CD4-positive, alpha-beta T cell treated with Interleukin-10 for 1 hour (primary cell): ENCODE measurements at places on chromosomes 5 and 9.

GRCh38 chr5:108747774-108748400 is at the start of gene FER:
FER (plus strand) TSS chr5:108747897; CDS start chr5:108798183, 50,286 bp downstream.
- peak; percentile 79 for DNase-seq

DNA sequence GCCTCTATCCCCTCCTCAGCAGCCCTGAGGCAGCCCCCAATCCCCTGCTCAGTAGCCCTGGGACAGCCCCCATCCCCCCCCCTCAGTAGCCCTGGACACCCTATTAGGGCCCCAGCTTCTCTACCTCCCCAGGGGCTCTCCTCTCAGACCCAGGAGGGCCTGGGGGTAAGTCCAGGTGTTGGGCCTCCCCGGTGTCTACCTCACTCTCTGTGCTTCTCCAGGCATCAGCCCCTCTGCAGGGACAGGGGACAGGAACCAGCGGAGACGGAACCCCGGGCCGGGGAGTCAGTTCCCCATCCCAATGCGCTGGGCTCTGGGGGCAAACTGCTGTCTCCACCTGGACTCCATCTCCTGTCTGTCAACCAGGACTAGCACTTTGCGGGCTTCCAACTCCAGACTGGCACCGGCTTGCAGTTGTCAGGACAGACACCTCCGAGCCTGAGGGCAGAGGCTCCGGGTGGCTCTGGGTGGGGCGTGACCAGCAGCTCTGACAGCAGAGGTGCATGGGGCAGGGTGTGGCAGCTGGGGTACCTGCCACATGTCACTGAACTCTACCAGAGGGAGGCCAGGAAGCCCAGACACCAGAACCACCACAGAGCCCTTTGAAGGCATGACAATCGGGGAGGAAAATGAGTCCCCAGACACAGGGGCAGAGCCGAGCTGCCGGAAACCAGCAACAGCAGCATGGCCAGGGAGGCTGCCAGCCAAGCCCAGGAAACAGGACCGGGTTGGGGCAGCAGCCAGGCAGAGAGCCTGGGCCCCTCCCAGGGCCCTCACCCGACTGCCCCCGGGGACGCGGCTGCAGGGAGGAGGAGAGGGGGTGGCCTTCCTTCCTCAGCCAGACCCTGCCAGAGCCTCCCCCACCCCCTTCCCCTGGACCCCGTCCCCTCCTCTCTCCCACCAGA is 17.7 kb upstream of the UBAC1 start:
- DNase-seq = peak; percentile 71

DNA sequence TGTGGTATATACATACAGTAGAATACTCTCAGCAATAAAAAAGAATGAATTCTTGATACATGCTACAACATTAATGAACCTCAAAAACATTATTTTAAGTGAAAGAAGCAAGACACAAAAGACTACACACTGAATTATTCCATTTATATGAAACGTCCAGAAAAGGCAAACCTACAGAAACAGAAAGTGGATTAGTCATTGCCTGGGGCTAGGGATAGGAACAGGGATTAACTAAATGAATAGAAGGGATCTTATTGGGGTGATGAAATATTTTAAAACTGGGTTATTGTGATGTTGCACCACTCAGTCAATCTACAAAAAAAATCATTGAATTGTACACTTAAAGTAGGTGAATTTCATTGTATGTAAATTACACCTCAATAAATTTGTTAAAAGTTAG is 326.7 kb downstream of the PIK3R1 start:
- no peak for DNase-seq

DNA sequence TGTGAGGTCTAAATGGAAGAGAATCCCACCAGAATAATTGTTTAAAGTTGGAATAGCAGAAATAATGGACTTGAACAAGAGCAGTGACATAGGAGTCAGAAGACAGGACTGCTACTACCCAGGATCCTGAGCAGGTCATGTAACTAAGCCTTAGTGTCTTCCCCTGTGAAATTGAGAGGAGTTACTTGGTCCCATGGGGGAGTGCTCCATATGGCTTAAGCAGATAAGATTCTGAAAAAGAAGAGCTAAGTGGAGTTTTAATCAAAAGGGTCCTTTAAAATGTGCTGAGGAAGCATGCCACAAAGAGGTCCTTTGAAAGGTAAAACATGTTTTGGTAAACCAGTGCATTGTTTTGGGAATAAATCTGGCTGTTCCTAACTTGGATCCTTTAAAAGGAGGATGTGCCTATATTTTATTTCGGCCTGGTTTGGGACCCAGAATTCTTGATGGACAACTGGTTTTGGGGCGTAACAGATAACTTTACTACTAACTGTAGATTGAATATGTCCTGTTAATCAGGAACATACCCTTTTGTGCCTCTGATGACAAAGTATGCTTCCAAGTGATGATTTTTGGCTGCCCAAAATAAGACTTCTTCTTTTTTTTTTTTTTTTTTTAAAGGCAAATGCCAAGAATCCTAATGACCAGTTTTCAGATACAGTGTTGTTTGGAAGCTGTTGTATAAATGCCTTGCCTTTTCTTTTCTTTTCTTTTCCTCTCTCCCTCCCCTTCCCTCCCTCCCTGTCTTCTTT is 5.7 kb downstream of the RCL1 start:
- DNase-seq = no peak

- no peak for DNase-seq
Observed at GRCh38 chr5:50768634-50769033, 102.2 kb downstream of the PARP8 start.

DNA sequence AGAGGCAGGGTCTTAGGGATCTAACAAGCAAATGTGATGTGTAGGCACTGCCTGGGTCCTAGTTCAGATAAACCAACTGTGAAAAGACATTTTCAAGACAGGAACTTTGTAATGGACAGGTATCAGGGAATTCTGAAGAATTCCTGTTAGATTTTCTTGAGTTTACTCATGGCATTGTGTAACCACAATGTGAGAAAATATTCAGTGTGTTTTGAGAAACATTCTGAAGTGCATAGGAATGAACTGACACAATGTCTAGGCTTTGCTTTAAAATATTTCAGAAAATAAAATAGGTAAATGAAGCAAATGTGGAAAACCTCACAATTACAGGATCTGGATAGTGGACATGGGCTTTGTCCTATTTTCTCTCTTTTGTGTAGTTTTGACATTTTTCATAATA is 15.2 kb upstream of the AFAP1L1 start:
- DNase-seq = no peak

GRCh38 chr5:18048449-18048848 is 414.2 kb downstream of the TAF11L14 start:
- no peak for DNase-seq

DNA sequence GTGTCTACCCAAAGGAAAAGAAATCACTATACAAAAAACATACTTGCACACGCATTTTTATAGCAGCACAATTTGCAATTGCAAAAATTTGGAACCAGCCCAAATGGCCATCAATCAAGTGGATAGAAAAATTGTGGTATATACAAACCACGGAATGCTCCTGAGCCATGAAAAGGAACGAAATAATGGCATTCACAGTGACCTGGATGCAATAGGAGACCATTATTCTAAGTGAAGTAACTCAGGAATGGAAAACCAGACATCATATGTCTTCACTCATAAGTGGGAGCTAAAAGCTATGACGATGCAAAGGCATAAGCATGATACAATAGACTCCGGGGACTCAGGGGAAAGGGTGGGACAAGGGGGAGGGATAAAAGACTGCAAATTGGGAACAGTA is 78.4 kb downstream of the ENC1 start:
- DNase-seq = no peak

DNA sequence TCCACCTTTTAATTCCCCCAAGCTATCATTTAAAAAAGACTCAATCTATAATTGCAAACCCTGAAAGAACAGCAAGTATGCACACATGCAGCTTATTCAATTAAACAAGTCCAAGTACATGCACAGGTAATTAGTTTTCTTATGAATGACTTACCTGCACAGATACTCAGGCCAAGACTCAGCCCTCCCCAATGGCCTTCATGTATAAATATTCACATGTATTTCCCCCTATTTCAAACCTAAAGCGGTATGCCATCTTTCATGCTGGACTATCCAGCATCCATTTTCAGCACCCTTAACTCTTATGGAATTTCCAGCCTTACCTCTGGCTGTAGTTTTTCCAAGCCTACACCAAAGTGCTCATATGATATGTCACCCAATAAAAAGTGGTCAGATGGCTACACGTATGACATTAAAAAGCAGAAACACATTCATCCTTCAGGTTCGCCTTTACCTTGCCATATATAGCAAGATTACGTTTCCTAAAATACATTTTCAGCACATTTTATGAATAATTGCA is 205.5 kb downstream of the MEF2C start:
- DNase-seq = no peak

- DNase-seq = no peak
Observed at GRCh38 chr9:70085241-70085640, 41.6 kb downstream of the MAMDC2 start.

GRCh38 chr5:3116366-3116765 is 364.9 kb upstream of the IRX2 start:
- no peak for DNase-seq

- no peak for DNase-seq
Observed at GRCh38 chr5:124036786-124037185, 524.8 kb downstream of the CSNK1G3 start.

DNA sequence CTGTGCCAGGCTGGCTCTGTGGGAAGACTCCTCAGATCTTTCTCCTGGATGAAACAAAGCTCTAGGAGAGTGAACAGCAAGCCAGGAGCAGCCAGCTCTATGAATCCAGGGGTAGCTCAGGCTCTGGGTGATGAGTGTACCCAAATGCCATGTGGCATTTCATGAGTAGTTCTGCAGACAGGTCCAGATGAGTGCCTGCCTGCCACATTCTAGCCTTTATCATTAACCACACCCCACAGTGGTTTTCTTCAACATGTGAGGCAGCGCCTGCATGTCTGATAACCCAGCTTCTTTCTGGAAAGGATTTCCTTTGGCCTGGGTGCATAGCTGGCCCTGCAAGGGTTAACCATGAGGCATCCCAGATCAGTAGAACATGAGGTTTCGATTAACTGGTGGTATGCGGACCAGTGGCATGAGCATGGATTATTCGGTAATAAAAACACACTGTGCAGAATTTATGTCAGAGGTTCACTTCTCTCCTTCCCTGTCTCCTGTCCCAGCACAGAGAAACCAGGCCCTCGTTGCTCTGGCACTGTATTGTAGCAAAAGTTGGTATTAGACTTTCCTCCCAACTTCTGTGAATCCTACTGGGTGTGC is 381.9 kb upstream of the ZNF462 start:
- no peak for DNase-seq

- DNase-seq = no peak
Observed at GRCh38 chr9:93677048-93677571, 100.7 kb downstream of the PHF2 start.

GRCh38 chr5:32687499-32687831 is 23.7 kb upstream of the NPR3 start:
- DNase-seq = no peak

DNA sequence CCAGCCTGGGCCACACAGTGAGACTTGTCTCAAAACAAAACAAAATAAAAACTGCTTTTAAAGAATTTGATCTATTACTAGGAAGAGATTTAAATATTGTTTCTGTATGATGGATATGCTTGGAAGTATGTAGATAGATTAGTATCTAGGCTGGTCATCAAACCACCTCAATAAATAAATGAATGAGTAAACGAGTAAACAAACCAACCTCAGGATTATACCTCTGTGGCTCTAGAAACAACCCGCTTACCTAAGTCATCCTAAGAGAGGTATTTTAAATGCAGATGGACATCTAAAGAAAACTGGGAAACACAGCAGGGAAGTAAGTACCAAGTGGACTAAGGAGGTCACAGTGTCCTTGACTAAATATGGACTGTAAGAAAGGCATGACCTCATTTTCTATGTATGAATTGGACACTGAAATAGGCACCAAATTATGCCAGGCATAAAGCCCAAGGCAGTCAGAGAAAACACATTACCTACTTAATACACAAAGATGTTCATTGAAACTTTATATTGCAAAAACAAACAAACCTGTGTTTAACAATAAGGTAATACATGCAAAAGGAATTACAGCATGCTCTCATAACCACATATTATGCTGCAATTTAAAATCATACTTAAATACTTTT is 7.3 kb downstream of the ANKH start:
- DNase-seq = no peak

DNA sequence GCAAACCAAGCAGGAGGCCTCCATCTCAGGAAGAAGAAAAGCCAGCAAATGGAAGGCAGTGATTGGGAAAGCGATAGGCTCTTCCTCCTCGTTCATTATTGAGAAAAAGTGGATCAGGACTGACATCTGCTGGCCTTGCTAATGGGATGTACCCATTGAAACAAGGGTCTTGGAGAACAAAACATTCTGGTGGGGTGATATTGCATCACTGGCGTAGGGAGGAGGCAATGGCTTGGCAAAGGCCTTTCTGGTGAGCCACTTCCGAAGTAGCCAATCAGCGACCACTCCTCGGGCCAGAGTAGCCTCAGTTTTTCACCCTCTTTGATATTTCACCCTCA is 86.7 kb upstream of the NFIB start:
- DNase-seq = no peak

DNA sequence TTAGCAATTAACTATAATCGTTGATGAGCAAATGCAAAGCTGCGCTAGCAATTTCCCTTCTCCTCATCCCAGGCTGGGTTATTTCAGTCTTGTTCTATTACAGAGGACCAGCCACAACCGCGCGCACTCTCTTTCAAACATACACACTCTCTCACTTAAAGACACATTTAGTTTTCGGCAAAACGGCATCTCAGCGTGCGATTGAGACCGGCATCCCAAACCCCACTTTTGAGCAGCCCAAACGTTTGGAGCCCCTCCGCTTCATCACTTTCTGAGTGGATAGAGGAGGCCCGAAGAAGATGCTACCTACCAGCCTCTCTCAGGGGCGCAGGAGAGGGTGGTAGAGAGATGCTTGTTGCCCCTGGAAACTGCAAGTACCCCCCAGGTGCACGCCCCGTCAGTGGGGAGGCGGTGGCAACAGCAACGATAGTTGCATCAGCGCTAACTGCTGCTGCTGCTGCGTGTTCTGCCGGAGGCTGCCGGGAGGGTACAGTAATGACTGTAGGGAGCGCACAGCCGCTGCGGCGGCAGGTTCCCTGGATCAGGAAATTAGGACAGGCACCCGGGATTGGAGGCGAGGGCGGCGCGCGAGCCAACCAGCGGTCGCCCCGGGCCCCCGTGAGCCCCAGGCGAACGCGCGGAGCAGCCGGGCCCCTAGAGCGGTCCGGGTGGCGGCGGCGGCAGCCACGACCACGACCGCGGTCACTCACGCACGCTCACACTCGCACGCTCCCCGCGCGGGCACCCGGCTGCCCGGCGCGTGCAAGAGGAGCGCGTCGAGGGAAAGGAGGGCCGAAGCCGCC is 467 bp upstream of the VLDLR start:
- peak; percentile 21 for DNase-seq
